Endodermal cell (in vitro differentiated cells): ENCODE measurements at places on chromosomes 12 and 14.

DNA sequence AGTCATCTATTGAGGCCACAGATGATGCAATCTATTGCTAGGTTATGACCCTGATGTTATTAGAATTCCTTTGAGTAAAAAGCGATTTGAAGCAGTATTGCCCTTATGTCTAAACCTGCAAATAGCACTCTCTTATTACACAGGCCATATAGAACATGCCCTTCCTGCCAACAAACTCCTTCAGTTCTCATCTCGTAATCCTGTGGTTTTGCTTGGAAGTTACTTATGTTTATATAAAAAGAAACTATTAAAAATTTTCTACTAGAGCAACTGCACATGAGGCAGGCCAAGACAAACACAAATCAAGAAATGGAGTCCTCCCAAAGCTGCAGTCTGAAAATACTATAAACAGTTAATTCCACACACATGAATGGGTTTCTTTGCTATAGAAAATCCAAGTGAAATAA lies 1200.2 kb downstream of the LRFN5 start:
- no peak overlapping the region for H3K4me3 ChIP-seq
- no peak for DNase-seq
- no peaks in the 10 kb centered on the region for H3K36me3 ChIP-seq
- no peak overlapping the region for H3K27ac ChIP-seq

DNA sequence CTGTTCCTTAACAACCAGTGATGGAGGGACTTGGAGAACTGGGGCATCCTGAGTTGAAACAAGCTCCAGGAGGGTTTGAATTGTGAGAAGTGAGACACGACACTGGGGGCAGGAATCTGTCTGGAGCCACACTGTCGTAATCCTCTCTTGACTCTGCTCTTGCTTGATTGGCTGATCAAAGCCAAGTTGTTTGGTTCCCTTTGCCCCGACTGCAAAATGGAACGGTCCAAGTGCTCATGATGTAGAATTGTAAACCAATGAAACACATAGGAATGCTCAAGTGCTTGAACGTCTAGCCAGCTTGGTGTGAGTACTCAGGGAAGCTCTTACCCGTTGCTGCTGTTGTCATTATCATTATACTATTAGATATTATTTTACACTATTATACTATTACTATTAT lies 98.1 kb downstream of the TMEM132C start:
- no peaks in the 10 kb centered on the region for H3K36me3 ChIP-seq
- H3K4me3 ChIP-seq: no peak overlapping the region
- H3K27ac ChIP-seq: peak overlapping the region; percentile 82
- peaks cover 5% of the 10 kb centered on the region for H3K4me1 ChIP-seq
- DNase-seq: no peak

- no peak overlapping the region for H3K27ac ChIP-seq
- no peaks in the 10 kb centered on the region for H3K27me3 ChIP-seq
- DNase-seq: peak; percentile 41
- no peak overlapping the region for H3K4me3 ChIP-seq
- H3K4me1 ChIP-seq: no peaks in the 10 kb centered on the region
Measured at GRCh38 chr12:129776977-129777667, 126.7 kb downstream of the TMEM132D start.

- H3K36me3 ChIP-seq: no peaks in the 10 kb centered on the region
- no peak overlapping the region for H3K27ac ChIP-seq
- no peak overlapping the region for H3K4me3 ChIP-seq
Measured at GRCh38 chr12:131002216-131002631, 48.5 kb downstream of the ADGRD1 start.

GRCh38 chr14:80577599-80577998 lies 363.9 kb downstream of the CEP128 start:
- H3K27ac ChIP-seq: no peak overlapping the region
- no peak overlapping the region for H3K4me3 ChIP-seq
- no peak for DNase-seq
- no peaks in the 10 kb centered on the region for H3K4me1 ChIP-seq
